ENCODE measurements at places on chromosomes 7 and 10. TPM values are rescaled to one million over a fixed set of nuclear protein-coding genes. Genes with fewer than 3 reads are reported as not detected.
A peak's percentile ranks its signal among the peaks of the same experiment; 100 is the strongest.

NEUROD6 gene
- total RNA-seq: not detected

DNA sequence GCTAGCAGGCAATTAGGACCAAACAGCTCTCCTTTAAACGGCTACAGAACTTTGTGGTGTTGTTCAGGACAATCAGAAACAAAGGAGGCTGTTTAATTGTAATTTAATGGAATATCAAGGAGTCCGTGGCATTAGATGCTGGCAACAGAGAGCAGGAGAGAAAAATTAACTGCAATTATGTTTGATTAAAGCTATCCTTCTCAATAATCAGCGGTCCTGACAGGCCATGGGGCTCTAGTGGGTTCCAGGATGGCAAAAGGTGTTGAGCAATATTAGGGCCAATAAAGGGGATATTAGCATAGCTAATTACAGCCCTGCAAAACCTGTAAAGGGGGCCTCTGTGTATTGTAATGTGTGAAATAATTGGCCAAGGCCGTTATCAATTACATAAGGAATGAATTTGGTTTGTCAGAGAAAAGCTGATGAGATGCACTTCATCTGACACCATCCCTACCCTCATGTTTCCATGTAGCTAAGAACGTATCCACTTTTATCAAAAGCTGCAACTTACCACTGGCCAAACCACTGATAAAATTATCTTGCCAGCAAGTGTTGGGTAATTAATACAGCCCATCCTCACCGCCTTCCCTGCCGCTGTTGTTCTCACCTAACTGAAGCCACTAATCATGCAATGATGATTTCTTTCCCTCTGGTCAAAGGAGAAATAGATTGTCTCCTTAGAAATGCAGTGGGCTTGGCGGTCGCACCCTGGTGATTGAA is 81.6 kb downstream of the EBF3 start:
- no peak overlapping the region for H3K27ac ChIP-seq
- H3K27me3 ChIP-seq: peaks cover 49% of the 10 kb centered on the region
- no peaks in the 10 kb centered on the region for H3K36me3 ChIP-seq
- H3K4me3 ChIP-seq: no peak overlapping the region
- DNase-seq: no peak

DNA sequence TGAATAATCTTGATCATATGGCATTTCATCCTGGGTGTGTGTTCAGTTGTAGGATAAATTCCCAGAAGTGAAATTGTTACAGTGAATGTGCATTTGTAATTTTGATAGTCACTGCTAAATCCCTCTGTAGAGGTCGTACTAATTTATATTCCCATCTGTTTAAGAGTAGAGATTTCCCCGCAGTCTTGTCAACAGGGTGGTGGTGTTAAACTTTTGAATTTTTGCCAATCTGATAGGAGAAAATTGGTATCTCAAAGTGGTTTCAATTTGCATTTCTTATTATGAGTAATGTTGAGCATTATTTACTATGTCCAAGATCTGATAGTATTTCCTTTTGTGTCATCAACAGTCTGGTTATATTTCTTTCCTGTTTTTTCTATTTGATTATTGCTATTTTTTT is 101.7 kb downstream of the AUTS2 start:
- H3K4me1 ChIP-seq: no peaks in the 10 kb centered on the region
- no peak for DNase-seq
- no peak overlapping the region for H3K4me3 ChIP-seq
- H3K27ac ChIP-seq: no peak overlapping the region
- H3K27me3 ChIP-seq: no peaks in the 10 kb centered on the region

- peak; percentile 62 for DNase-seq
- H3K36me3 ChIP-seq: no peaks in the 10 kb centered on the region
- H3K4me1 ChIP-seq: peaks cover 5% of the 10 kb centered on the region
- H3K27me3 ChIP-seq: no peaks in the 10 kb centered on the region
- H3K4me3 ChIP-seq: no peak overlapping the region
Observed at GRCh38 chr10:89086801-89087521, 96.4 kb downstream of the FAS start.

Data from lung (tissue), 17 donors.